ENCODE measurements at places on chromosomes 1 and 21. TPM values are rescaled to one million over a fixed set of nuclear protein-coding genes. Genes with fewer than 3 reads are reported as not detected.

EPHB2 gene
- total RNA-seq = 39.3 TPM

FCGR1A gene
- total RNA-seq = not detected

OR6K2 gene
- total RNA-seq = not detected

CLDN8 gene
- not detected for total RNA-seq

CYP4A22 gene
- not detected for total RNA-seq

SUSD4 gene
- total RNA-seq = 0.05 TPM

CDK18 gene
- 31.5 TPM for total RNA-seq

TNFSF4 gene
- total RNA-seq = 63.8 TPM

FCAMR gene
- total RNA-seq = not detected

KDM5B gene
- 58.6 TPM for total RNA-seq

DNA sequence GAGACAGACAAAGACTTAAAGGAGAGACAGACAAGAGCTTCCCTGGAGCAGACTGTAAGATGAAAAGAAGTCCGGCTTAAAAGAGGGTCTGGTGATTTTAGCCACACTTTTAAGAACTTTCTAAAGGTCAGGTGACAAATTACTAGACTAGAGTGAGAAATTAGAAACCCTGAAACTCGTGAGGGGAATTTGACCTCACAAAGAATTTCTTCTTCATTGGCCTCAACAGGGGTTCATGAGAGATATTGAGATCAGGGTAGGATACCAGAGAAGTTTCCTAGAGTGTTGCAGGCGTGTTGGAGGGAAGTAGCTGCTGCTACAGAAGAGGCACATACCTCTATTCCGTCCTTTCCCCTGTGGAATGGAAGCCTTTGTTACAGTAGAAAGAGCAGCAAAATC is 884.4 kb downstream of the KCNT2 start:
- DNase-seq = no peak

GRCh38 chr1:97451046-97451826 is 469.6 kb downstream of the DPYD start:
- DNase-seq = no peak

DNA sequence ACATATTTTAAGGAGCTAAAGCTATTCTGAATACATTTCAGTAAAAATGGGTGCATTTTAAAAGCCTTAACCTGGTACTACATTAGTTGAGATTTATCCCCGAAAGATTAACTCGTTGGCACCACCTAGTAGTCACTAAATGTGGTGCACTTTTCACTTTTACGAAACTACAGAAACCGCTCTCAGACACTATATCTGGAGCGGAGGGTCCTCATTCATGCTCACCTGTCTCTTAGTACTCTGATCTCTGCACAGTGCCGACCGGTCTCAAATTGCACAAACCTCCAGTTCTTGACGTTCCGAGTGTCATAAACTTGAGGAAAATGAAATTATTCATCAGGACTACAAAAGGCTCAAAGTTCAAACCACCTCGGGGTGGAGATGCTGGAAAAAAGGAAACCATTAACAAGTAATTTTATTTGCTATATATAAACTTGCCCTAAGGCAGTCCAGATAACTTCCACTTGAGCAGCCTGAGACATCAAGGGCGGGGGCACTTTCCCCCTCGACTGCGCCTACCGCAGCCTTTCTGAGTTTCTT is 722 bp downstream of the LZIC start:
- DNase-seq = peak; percentile 50

GRCh38 chr1:21237446-21238088 is 52.7 kb downstream of the ECE1 start:
- DNase-seq = no peak

DNA sequence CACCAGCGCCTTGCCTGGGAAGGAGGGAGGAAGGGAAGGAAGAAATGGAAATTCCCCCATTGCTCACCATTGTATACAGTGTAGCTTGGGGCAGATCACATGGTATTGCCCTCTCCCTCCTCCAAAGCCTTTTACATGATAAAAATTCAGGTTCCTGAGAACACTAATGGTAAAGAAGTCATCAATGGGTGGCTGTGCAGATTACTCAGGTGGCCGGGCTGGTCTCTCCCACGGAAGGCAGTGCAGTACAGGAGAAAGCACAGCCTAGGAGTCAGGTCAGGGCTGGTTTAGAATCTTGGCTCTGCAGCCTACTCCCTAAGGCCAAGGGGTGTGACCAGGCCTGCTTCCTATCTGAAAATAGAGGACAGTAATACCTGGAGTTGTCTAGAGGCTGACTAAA is 107.9 kb downstream of the SUSD4 start:
- peak; percentile 19 for DNase-seq

DNA sequence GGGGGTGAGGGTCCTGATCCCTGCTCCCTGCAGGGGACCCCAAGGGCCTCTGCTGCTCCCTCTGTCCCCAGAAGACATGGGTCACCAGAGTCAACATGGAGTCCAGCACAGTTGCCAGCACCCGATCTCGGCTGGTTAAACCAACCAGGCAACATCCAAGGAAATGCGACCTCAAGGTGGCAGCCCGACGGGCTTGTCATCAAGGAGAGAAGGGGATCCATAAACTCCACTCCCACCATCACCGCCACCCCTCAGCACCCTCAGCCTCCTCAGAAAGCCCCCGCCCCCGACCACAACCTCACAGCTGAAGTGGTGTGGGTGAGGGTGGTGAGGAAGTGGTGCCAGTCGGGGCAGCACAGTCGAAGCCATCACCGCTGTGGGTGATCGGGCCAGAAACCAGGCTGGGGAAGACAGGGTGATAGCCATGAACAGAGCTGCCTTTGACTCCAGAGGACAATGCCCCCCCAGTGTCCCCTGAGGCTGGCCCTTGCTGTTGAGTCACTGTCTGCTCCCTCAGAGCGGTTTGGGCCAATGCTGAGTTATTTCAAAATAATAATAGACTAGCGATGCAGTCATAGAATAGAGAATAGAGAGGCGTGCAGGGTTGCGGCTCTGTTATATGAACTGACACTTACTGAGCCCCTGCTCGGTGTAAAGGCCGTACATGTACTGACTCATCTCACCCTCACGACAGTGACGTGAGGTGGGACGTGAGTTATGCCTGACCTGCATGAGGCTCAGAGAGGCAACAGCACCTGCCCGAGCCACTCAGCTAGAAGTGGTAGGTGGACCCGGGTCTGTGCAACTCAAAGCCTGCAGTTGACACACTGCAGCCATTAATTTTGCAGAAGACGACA is 88.7 kb upstream of the IFFO2 start:
- DNase-seq = no peak

- no peak for DNase-seq
Observed at GRCh38 chr1:205444300-205444930, 11.4 kb downstream of the BLACAT1 start.

DNA sequence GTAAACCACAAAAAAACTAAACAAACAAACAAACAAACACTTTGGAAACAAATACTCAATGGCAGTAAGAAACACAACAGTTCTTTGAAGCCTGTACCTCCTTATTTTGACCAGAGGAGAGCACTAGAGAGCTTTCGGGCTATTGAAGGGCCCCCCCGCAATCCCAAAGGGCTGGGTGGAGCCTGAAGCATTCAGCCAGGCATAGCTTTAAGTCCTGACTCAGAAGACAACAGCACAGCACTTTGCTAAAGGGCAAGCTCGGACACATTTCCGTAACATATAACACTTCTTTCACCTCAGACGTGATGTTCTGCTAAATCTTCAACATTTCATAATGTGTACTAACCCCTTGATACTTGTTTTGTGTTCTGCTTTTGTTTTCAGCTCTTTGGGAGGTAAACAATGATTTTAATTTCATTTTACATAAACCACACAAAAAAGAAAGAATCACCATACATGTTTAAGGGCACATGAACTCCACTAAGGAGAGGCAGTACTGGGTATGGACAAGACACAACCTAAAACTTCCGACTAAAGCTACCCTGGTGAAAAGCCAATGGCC is 9.7 kb upstream of the SHCBP1L start:
- peak; percentile 90 for DNase-seq

DNA sequence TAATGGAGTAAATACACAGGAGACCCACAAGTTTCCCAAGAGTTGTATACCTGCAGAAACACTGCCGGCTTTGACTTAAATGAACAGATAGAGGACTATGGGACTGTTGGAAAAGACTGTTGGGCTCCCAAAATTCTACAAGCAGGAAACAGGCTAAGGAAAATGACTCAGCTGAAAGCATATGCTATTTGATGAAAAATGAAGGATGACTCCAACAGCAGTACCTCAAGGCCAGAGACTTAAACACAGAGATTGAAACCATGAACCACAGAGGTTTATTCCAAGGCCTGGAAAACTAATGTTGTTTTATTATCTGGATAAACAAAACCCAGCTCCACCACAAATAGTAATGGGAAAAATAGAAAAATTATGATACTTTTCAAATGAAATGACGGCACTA is 187.7 kb downstream of the TNFSF18 start:
- DNase-seq = no peak

DNA sequence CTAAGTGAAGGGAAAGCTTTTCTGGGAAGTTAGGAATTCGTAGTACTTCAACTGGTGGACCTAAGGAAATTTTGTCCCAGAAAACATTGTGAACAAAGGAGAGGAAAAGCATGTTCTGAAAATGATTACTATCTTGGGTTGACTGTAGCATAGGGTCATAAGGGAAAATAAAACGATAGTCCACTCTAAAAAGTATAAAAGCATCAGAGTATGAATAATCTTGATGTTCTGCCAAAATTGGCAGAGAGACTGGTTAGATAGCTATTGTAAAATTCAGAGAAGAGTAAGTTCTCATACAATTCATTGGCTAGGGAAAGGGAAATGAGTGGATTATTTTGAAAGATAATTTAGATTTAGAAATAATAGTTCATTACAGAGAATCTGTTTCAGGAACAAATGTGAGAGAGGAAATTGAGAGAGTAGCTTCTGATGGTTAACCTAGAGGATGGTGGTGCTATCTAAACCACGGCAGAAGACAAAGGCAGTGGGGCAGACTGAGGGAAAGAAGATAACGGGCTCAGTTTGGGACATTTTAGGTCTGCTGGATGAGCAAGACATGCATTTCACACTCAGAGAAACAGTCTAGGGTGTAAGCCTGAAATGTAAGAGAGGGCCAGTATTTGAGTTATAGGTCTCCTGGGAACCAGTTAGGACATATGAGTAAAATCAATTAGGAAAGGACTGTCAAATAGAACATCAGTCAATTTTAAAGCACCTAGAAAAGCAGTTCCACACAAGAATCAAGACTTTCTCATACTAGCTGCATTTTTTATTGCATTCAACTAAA is 799.3 kb upstream of the CXADR start:
- DNase-seq = no peak

GRCh38 chr1:113786069-113786468 is 26.2 kb downstream of the RSBN1 start:
- no peak for DNase-seq

GRCh38 chr1:47227341-47228232 is 4.4 kb downstream of the TAL1 start:
- DNase-seq = no peak

- no peak for DNase-seq
Observed at GRCh38 chr1:2592672-2593071, 6.1 kb downstream of the PRXL2B start.

GRCh38 chr1:197268012-197268411 is at the start of gene CRB1:
Gene CRB1 (plus strand): TSS chr1:197268252. CDS start chr1:197268413, 161 bp downstream.
- no peak for DNase-seq

- no peak for DNase-seq
Observed at GRCh38 chr1:100875228-100875627, 19.4 kb downstream of the EXTL2 start.

DNA sequence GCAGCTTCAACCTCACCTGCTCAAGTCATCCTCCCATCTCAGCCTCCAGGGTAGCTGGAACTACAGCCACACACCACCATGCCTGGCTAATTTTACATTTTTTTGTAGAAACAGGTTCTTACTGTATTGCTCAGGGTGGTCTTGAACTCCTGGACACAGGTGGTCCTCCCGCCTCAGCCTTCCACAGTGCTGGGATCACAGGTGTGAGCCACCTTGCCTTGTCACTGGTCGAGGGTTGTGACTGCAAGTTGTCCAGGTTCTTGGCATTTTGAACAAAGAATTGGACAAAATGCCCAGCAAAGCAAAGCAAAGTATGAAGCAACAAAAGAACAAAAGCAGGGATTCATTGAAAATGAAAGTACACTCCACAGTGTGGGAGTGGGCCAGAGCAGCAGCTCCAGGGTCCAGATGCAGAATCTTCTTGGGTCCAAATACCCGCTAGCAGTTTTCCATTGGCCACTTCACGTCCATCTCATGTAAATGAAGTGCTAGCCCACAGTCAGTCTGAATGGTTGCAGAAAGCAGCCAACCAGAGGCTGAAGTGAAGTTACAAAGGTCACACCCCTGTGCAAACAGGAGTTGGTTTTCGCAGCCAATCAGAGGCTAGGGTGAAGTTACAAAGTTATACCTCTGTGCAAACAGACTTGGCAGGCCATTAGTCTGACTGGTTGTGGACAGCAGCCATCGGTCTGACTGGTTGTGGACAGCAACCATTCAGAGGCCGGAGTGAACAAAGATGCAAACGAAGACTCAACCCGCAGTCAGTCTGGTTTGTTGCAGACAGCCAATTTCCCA is 109.5 kb upstream of the KIF26B start:
- DNase-seq = peak; percentile 18

GRCh38 chr1:88890131-88890530 is 1.2 kb downstream of the GTF2B start:
- no peak for DNase-seq

DNA sequence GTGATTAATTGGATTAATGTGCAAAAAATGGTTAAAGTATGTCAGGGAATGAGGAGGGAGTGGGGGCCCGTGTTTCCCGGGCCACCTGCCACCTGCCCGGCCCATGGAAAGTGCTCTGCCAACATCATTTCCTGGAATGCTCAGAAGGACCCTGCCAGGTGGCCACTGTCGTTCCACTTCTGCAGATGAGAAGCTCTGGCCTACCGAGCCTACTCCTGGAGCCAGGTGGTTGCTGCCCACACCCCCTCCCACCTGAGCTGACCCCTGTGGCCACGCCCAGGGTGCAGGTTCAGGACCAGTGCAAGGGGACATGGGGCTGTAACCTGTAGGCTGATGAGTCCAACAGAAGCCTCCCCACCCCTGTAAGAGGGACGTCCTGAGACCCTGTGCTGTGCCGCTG is 99.7 kb downstream of the PRDM16 start:
- DNase-seq = no peak

- DNase-seq = no peak
Observed at GRCh38 chr1:215482079-215482478, 85.0 kb upstream of the KCTD3 start.

- peak; percentile 84 for DNase-seq
Observed at GRCh38 chr1:36109041-36109679, 15.9 kb downstream of the COL8A2 start.

GRCh38 chr1:61368876-61369275 is 286.5 kb downstream of the NFIA start:
- no peak for DNase-seq

DNA sequence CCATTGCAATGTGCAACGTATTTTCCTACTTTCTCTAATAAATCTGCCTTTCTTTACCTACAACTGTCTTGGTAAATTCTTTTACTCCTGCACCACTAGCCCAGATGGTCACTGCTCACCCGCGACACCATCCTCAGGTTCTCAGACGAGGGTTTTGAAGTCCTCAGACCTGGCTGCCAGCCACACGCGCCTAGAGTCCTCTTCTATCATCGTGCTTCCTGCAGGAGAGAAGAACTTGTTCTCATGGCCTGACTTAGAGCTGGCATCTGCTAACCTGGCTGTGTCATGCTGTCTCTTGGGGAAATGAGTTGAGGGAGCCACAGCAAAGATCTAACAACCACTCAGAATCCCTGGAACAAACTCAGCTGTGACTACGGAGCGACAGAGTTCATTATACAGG is 30.3 kb upstream of the PGBD5 start:
- DNase-seq = no peak

GRCh38 chr21:33940164-33940880 is 24.7 kb upstream of the ATP5PO start:
- DNase-seq = no peak
